Activated CD8-positive, alpha-beta T cell treated with anti-CD3 and anti-CD28 coated beads for 36 hours (primary cell): ENCODE measurements at places on chromosomes 13 and 19. TPM values are rescaled to one million over a fixed set of nuclear protein-coding genes. Genes with fewer than 3 reads are reported as not detected.
A peak's percentile ranks its signal among the peaks of the same experiment; 100 is the strongest.

Gene KLK1
- 0.83 TPM for total RNA-seq

Gene C13orf46
- 1.9 TPM for total RNA-seq

Gene COL4A1
- total RNA-seq, result not detected

Gene FPR1
- total RNA-seq, result not detected

Gene OPA3
- total RNA-seq, result 14.3 TPM

DNA sequence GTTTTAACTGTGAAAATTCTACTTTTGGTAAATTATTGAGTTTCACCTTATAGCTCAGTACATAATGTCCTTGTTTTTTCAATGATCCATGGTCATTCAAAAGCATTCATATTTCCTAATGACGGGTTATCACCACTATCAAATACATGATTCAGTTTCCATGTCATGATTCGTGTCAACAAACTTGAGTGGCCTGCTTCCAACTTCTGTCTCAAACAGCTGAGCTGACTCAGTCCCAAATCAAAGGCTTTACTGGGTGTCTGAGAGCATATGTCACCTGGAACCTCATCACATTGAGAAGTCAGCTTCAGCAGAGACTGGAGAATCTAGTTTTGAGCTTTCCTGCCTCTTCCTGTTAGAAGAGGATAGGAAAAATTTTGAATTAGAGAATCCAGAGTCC lies 40.3 kb upstream of the SGCG start:
- H3K27me3 ChIP-seq, result no peaks in the 10 kb centered on the region
- no peak for DNase-seq
- no peaks in the 10 kb centered on the region for H3K4me1 ChIP-seq

DNA sequence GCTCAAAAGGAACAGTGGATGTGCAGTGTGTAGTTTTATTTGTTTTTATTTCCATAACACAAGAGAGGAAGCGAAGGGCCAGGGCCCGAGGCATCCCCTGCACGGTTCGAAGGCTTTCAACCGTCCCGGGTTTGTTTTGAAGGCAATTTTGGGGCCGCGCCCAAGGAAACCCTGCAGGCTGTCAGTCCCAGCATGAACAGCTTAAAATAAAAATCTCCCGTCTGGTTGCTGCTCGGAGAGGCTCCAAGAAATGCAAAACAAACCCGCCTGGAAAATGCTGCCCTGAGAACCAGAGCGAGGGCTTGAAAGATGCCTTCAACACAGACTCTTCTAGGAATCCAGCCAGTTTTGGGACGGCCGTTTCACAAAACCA lies 16.0 kb downstream of the LSM4 start:
- H3K27me3 ChIP-seq, result no peaks in the 10 kb centered on the region
- peak overlapping the region; percentile 92 for H3K4me3 ChIP-seq
- peak overlapping the region; percentile 96 for H3K27ac ChIP-seq
- no peak for DNase-seq

- no peak overlapping the region for H3K4me3 ChIP-seq
- H3K4me1 ChIP-seq, result peaks cover 39% of the 10 kb centered on the region
- no peak for DNase-seq
- no peaks in the 10 kb centered on the region for H3K27me3 ChIP-seq
- no peak overlapping the region for H3K27ac ChIP-seq
Measured at GRCh38 chr13:26257049-26257448, 3.1 kb downstream of the CDK8 start.

DNA sequence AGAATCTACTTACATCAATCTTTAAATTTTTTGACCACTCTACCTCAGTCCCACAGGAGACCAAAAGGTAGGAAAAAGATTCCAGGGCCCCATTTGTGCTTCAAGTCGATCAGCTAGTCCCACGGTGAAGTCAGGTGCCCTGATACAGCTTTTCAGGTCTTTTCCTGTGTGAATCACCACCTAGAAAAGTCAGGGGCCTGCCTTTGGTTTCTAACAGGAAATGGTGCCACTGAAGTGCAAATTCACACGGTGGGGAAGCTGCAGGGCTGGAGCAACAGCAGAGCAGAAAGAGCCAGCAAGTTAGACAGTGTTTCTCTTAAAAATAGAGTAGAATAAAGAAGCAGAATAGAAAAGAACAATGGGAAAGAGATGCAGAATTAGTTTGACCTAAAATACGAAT lies 107.5 kb downstream of the KLF12 start:
- peak; percentile 83 for DNase-seq
- peaks cover 75% of the 10 kb centered on the region for H3K4me1 ChIP-seq
- H3K27ac ChIP-seq, result peak overlapping the region; percentile 97
- no peaks in the 10 kb centered on the region for H3K27me3 ChIP-seq
- peaks cover 25% of the 10 kb centered on the region for H3K36me3 ChIP-seq

DNA sequence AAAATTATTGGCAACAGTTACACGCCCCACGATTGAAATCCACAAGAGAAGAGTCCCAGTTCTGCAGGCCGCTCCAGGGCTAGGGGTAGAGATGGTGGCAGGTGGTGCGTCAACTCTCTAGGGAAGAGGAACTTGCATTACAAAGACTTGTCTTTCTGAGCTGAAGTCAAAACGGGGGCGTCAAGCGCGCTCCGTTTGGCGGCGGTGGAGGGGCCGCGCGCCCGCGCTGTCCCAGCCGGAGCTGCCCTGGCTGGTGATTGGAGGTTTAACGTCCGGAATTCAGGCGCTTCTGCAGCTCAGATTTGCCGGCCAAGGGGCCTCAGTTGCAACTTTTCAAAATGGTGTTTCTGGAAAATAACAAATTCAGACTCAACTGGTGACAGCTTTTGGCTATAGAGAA lies 38.9 kb downstream of the SOX1 start:
- no peak for DNase-seq
- peaks cover 2% of the 10 kb centered on the region for H3K4me1 ChIP-seq
- no peaks in the 10 kb centered on the region for H3K36me3 ChIP-seq
- no peak overlapping the region for H3K4me3 ChIP-seq
- H3K27ac ChIP-seq, result no peak overlapping the region

GRCh38 chr19:46692918-46693722 lies 23.8 kb downstream of the PRKD2 start:
- no peaks in the 10 kb centered on the region for H3K27me3 ChIP-seq
- peaks cover 61% of the 10 kb centered on the region for H3K36me3 ChIP-seq
- DNase-seq, result no peak
- peak overlapping the region; percentile 30 for H3K27ac ChIP-seq

DNA sequence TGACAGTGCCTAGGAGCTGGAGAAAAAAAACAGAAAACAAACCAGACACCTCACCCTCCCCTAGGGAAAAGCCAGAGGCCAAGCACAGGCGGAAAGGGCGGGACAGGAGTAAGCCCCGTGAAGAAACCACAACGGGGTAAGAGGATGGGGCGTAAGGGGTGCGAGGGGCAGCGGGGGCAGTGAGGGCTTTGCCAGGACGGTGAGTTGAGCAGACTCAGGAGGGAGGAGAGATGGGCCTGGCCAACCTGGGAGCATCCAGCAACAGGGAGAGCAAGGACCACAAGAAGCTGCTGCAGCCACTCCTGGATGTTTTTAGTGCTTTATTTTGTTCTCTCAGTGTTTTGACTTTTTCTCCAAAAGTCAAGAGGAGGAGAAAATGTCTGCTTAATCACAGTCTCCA lies 114.1 kb upstream of the SOX1 start:
- H3K36me3 ChIP-seq, result no peaks in the 10 kb centered on the region
- DNase-seq, result no peak
- no peaks in the 10 kb centered on the region for H3K27me3 ChIP-seq
- no peak overlapping the region for H3K27ac ChIP-seq

DNA sequence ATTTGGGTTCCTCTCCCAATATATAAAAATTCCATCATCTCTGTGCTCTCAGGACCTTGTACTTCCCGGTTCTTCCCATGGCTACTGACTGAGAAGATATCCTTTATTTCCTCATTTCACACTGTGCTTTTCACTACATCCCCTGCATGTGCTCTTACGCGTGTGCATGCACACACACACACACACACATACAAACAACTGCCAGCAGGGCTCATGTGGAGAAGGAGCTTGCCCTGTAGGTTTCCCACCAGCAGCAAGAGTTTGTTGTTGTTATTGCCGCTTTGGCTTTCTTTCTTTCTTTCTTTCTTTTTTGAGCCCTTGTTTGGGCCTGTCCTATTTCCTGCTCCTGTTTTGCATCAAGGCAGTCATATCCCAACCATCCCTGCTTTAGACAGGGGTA lies 43.6 kb downstream of the TEX26 start:
- H3K27ac ChIP-seq, result no peak overlapping the region
- DNase-seq, result no peak
- H3K4me3 ChIP-seq, result no peak overlapping the region
- peaks cover 13% of the 10 kb centered on the region for H3K27me3 ChIP-seq
- H3K4me1 ChIP-seq, result no peaks in the 10 kb centered on the region

DNA sequence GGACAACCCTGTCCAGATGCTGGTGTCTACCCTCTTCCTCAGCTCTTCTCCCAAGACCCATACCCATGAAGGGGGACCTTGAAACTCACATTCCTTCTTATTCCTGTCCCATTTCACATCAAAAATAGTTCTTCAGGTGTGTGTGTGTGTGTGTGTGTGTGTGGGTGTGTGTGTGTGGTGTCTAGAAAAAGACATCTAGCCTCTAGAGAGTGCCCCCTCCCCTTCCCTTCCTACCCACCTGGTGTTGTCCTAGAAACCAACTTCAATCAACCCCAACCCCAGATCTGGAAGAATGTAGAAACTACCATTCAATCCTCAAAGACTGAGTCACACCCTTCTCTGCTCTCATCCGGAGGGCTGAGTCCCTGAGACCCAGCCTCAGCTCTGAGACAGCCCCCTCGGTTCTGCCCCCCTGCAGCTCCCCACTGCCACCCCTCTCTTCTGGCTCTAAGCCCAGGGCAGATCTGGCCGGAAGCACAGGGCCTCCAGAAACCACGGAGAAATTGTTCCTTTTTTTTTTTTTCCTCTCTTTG lies 3.5 kb downstream of the KCNN4 start:
- peak overlapping the region; percentile 72 for H3K4me3 ChIP-seq
- H3K4me1 ChIP-seq, result peaks cover 48% of the 10 kb centered on the region

DNA sequence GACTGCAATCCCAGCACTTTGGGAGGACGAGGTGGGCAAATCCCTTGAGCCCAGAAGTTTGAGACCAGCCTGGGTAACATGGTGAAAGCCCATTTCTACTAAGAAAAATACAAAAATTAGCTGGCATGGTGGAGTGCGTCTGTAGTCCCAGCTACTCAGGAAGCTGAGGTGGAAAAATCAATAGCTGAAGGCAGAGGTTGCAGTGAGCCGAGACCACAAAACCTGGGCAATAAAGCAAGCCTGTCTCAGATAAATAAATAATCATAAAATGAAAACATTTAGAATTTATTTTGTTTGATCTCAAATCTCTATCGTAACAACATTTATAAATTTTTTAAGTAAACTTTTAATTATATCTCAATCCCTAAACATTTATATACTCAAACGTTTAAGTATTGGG lies 36.6 kb downstream of the USP12 start:
- H3K27ac ChIP-seq, result no peak overlapping the region
- H3K36me3 ChIP-seq, result peaks cover 17% of the 10 kb centered on the region
- no peak overlapping the region for H3K4me3 ChIP-seq
- no peaks in the 10 kb centered on the region for H3K27me3 ChIP-seq
- peaks cover 81% of the 10 kb centered on the region for H3K4me1 ChIP-seq

- H3K4me1 ChIP-seq, result no peaks in the 10 kb centered on the region
- H3K27ac ChIP-seq, result no peak overlapping the region
- H3K4me3 ChIP-seq, result no peak overlapping the region
Measured at GRCh38 chr13:38262211-38262610, 87.4 kb upstream of the UFM1 start.

DNA sequence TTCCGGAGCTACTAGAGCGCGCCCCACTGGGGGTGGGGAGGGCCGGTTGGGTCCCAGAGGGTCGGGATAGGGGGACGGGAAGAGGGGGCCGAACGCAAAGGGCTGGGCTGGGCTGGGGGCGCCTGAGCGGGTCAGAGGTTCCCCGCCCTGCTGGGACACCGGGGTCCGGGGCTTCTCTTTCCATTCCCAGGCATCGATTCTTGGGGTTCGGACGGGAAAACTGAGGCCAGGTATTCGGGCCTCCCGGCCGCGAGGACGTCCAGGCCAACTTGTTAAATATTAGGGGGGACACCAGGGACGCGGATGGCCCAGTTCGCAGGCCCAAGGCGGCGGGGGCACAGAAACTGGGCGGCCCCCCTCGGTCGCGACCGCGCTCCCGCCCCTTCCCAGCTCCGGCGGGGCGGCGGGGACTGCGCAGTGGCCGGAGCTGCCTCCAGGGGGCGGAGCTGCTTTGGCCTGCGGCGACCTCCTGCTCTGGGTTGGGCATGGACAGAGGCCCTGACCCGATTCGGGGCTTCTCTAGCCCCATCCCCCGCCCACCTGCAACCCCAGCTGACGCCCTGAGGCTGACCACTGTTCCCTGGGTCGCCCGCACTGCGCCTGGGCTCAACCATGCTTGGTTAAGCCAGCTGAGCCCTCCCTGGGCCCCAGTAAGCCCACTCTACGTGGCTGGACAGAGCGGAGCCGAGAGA lies 1.2 kb upstream of the KLF16 start:
- H3K27me3 ChIP-seq, result no peaks in the 10 kb centered on the region
- peaks cover 14% of the 10 kb centered on the region for H3K36me3 ChIP-seq
- DNase-seq, result peak; percentile 70
- peak overlapping the region; percentile 76 for H3K4me3 ChIP-seq
- peak overlapping the region; percentile 82 for H3K27ac ChIP-seq

- no peak overlapping the region for H3K4me3 ChIP-seq
- H3K36me3 ChIP-seq, result peaks cover 7% of the 10 kb centered on the region
- peak; percentile 37 for DNase-seq
- peaks cover 19% of the 10 kb centered on the region for H3K4me1 ChIP-seq
- H3K27me3 ChIP-seq, result no peaks in the 10 kb centered on the region
Measured at GRCh38 chr19:34351382-34351826, 13.6 kb upstream of the GPI start.

- no peak overlapping the region for H3K4me3 ChIP-seq
- DNase-seq, result no peak
- H3K27ac ChIP-seq, result no peak overlapping the region
- no peaks in the 10 kb centered on the region for H3K4me1 ChIP-seq
- H3K27me3 ChIP-seq, result no peaks in the 10 kb centered on the region
- no peaks in the 10 kb centered on the region for H3K36me3 ChIP-seq
Measured at GRCh38 chr13:113801289-113801961, 42.4 kb downstream of the TMEM255B start.

DNA sequence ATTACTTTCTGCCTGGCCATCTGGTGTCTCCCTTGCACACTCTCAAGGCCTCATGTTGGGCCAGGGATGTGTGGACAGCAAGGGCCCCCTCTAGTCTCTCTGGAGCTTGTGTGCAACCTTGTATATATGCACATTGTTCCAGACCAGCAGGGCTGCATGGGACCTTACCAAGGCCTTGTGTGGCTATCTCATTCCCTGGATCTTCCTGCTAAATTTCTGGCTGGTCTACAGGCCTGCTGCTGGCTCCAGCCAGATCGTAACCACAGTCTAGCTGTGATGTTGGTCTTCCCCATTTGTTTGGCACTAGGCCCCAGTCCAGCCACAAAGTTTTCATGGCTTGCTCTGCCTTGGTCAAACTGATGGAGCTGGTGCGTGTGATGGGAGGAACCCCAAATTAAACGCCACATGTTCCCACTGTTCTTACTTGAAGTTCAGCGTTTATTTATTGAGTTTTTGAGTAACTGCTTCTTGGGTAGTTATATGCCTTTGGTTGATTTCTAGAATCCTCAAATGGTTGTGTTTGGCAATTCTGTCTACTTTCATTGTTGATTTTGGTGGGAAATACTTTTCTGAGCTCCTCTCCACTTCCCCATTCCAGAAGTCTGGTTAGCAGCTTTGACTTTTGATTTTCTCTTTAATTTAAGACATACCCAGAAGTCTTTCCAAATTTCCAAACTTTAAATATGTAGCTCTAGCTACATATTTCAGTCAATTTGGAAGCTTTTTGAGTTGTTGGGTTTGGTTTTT lies 56.4 kb downstream of the SIPA1L3 start:
- no peak overlapping the region for H3K4me3 ChIP-seq
- peaks cover 10% of the 10 kb centered on the region for H3K36me3 ChIP-seq
- no peak overlapping the region for H3K27ac ChIP-seq
- no peaks in the 10 kb centered on the region for H3K27me3 ChIP-seq
- no peak for DNase-seq

GRCh38 chr19:19480688-19481087 lies 34.7 kb downstream of the TSSK6 start:
- peaks cover 71% of the 10 kb centered on the region for H3K4me1 ChIP-seq
- no peaks in the 10 kb centered on the region for H3K27me3 ChIP-seq
- DNase-seq, result peak; percentile 47
- H3K36me3 ChIP-seq, result peaks cover 22% of the 10 kb centered on the region
- H3K4me3 ChIP-seq, result no peak overlapping the region
